D341Med (cell line): ENCODE measurements at places on chromosomes 12 and 14.
A peak's percentile ranks its signal among the peaks of the same experiment; 100 is the strongest.

GRCh38 chr14:90717916-90718315 is 98.3 kb downstream of the TTC7B start:
- DNase-seq, result no peak

DNA sequence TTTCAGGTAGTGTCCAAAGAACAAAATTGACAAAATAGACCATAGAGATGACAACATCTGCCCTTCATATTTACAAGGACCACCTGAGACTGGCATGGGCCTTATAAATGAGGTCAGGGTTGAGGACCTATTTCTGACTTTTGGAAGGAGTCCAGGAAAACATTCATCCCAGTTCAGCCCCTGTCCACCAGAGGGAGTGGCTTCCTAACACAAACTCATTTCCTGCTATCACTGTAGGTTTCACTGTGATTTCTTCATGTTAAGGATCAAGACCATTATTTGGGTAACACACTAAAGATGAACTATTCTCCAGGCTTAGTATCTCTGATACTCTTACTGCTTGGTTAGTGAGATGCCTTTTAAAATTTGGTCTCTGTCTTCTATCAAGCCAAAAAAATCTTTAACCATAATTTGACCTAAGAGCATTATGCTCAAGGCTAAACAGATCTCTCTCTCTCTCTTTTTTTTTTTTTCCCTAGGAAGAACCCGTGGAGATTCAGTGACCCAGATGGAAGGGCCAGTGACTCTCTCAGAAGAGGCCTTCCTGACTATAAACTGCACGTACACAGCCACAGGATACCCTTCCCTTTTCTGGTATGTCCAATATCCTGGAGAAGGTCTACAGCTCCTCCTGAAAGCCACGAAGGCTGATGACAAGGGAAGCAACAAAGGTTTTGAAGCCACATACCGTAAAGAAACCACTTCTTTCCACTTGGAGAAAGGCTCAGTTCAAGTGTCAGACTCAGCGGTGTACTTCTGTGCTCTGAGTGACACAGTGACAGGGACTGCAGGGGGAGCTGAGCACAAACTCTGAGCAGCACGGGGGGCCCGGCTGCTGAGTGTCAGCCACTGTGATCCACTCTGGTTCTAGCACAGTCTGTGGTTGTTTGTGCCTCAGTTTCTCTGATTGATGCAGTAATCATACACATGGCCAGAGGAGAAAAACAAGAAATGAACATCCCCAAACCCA is 267.6 kb upstream of the OR4E1 start:
- DNase-seq, result peak; percentile 46

- no peak for DNase-seq
Measured at GRCh38 chr12:10305411-10305810, 2.3 kb upstream of the KLRD1 start.

GRCh38 chr12:115375186-115375991 is 691.4 kb upstream of the TBX3 start:
- no peak for DNase-seq

DNA sequence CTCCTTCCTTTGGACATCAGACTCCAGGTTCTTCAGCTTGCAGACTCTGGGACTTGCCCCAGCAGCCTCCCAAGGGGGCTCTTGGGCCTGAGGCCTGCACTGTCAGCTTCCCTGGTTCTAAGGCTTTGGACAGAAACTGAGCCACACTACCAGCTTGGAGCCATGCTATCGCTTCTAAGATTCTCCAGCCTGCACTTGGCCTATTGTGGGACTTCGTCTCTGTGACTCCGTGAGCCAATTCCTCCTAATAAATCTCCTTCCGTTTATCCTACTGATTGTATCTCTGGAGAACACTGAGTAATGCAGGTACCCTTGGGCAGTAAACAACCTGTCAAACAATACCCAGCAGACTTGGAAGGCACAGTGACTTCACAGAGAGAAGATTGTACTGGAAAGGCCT is 24.9 kb upstream of the RHOJ start:
- DNase-seq, result no peak

DNA sequence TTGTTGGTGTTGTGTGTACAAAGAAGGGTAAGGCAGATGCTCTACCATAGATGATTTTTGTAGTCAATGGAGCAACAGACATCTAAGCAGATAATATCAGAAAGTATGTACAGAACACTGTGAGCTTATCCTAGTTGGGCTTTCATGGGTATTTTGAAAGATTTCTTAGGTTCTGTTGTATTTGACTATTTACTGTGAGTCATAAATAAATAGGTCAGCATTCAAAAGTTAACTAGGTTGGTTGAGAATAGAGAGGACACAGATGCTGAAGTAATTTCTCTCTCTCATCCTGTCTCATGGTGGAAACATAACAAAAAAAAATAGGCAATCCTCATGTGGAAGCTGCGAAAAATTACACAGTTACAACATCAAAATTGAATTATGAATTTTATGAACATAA is 413.5 kb downstream of the CCDC91 start:
- no peak for DNase-seq

GRCh38 chr12:57898308-57898970 is 42.9 kb upstream of the ATP23 start:
- DNase-seq, result no peak

DNA sequence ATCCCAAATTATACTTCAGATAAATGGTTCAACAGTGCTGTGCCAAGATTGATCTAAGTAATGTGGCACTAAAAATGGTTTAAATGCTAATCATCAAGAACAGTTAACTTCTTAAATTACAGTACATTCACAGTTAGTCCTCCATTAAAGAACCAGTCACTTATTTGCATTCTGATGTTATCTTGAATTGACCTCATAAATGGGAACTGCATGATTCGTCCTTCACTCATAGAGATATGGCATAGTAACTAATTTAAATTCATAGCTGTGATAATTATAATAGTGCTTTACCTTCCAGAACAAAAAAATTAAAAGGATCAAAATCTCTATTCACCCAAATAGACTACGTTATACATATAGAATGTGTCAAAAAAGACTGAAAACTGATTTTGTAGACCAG is 61.1 kb downstream of the COCH start:
- DNase-seq, result no peak

DNA sequence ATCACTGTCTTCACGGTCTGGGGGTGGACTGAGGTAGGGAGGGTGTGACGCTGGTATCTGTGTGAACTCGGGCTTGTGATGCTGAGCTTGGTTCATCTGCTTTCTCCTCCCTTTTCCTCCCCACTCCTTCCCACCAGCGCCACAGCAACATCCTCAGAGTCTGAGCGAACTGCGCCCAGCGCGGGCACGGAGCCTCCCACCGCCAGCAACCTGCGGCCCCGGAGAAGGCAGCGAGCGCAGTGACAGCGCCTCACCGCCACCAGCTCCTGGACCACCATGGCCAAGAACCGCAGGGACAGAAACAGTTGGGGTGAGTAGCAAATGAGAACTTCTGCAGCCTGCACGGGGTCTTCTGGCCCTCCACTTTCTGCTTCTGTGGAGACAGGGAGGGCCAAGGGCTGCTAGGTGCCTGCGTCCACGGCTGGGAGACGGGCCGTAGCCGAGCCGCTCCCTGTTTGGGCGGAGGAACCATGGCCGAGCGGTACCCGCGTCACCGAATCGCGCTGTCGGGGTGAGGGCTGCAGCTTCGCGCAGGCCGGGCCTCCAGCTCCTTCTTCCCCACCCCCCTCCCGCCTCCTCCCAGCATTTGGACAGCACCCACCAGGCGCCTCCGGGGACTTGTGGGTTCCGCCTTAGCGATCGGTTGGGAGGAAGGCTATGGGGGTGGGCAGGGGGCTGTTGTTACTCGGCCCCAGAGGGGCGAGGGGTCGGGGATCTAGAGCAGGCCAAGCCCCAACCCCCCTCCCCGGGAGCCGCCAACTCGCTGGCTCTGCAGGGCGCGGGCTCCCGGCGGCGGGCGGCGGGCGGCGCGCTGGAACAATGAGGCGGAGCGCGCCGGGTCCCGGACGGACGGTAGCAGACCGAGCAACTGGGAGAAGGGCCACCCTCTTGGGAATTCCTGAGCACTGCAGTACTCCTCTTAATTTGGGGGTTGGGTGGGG is at the start of gene ATL1:
ATL1 (plus strand) TSS at position 156 of the 941 bp plus-strand sequence; CDS start at position 277, 121 bp downstream.
- peak; percentile 88 for DNase-seq

DNA sequence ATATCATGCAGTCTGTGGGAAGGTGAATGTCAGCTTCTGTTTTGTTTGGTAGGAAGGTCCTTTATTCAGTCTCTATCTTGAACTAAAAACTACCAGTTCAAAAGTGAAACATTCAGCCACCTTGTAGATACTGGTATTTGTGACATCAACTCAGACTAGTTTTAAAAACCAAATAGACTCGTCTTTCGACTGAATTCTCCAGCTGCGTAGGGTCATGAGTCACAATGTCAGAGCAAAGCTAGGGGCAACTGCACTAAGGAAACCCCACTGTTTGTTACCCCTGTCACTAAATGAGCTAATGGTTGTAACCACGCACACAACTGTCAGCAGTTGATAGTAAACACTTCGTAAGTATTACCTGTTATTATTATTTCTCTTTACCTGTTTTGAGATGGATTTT is 144.6 kb downstream of the PRIMA1 start:
- DNase-seq, result no peak

GRCh38 chr14:80271389-80271788 is 60.1 kb upstream of the DIO2 start:
- DNase-seq, result no peak
